ENCODE measurements at places on chromosomes 2 and 18.

DNA sequence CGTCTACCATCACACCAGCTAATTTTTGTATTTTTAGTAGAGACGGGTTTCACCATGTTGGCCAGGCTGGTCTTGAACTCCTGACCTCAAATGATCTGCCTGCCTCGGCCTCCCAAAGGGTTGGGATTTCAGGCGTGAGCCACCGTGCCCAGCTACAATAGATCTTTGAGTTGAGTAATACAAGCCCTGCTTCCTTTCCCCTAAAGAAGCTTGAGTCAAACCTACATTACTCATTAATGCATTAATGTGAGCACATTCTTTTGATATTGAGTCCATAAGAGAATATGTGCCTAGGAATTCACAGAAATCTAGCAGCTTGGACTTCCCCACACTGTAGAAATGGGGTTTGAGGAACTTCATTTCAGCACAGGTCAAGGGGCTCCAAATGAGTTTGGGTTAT lies 39.6 kb downstream of the PSMG2 start:
- DNase-seq: no peak

DNA sequence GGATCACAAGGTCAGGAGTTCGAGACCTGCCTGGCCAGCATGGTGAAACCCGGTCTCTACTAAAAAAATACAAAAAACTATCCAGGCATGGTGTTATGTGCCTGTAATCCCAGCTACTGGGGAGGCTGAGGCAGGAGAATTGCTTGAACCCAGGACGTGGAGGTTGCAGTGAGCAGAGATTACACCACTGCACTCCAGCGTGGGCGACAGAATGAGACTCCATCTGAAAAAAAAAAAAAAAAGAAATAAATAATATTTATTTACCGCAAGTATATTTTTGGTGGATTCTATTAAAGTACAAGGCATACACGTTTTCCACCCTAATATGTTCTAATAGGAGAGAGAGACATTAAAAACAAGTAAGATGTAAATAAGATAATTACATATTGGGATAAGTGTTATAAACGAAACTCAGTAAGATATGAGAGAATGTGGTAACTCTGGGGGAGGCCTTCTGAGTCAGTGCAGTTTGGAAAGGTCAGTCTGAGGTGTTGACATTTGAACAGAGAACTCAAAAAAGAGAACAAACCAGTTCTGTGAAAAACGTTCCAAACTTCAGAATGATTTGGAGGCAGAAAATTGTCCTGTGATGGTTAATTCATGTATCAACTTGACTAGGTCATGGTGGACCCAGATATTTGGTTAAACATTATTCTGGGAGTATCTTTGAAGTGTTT lies 8.8 kb upstream of the POLI start:
- DNase-seq: no peak

DNA sequence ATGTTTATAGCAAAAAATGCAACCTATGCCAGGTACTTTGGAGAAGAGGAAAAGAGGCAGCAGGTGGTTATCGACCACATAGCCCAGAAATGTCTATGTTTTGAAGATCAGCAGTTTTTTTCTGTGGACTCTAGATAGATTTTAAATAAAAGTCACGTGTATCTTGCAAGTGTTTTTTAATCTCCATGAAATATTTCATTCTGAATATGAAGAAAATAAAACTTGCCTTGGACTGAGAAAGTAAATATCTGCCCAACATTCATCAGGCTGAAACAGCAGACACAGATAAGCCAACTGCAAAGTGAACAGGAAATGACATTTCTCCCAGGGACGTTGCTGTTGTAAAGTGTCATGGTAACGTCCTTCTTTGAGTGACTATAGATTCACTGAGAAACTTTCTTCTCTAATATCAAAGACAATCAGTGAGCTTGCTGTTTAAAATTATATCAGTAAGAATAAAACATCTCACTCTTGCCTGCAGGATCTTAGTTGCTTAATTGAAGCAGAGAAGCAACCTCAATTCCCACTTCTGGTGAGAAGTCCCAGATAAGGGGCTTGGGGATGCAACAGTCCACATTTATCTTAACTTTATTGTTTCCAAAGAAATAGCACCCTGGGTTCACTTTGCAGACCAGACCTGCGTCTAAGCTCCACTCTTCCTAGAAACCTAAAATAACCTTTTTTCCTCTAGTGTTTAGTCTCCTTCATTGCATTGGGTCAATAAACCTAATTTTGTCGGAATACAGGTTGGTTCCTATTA lies 6.3 kb downstream of the MYOM1 start:
- DNase-seq: no peak

DNA sequence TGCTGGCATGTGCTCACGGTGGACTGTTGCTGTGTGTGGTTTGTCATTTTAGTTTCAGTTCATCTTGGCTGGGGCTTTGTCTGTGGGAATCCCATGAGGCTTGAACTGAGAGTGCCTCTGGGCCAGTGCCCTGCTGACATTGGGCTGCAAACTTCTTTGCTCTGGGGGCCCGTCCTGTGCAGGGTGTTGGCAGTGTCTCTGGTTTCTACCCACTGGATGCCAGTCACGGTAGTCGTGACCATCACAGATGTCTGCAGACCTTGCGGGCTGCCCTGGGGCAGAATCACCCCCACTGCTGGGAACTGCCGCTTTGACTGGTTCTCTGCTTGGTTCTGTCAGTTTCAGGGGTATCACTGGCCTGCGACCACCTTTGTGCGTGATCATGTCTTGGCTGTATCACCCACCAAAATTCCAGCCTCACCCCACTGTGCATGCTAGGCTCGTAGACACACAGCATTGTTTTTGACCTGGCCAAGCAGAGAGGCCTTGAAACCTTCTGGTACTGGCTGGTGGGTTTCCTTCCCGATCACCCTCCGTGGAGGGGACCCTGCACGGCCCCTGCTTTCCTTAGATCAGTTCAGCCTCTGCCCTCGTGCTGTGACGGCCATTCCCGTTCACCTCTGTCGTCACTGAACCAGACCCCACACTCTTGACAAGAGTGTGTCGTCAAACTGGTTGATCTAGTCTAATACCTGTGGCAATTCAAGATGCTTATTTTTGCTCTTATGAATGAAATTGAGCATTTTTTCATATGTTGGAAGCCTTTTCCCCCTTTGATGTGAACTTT lies 57.6 kb downstream of the KCNG2 start:
- no peak for DNase-seq

- no peak for DNase-seq
Observed at GRCh38 chr2:16180631-16181030, 240.3 kb downstream of the MYCN start.

GRCh38 chr2:106120432-106120831 lies 73.7 kb downstream of the UXS1 start:
- no peak for DNase-seq

- DNase-seq: no peak
Observed at GRCh38 chr2:147910990-147911473, 66.2 kb downstream of the ACVR2A start.

GRCh38 chr18:58067601-58068000 lies 23.6 kb downstream of the NEDD4L start:
- no peak for DNase-seq

DNA sequence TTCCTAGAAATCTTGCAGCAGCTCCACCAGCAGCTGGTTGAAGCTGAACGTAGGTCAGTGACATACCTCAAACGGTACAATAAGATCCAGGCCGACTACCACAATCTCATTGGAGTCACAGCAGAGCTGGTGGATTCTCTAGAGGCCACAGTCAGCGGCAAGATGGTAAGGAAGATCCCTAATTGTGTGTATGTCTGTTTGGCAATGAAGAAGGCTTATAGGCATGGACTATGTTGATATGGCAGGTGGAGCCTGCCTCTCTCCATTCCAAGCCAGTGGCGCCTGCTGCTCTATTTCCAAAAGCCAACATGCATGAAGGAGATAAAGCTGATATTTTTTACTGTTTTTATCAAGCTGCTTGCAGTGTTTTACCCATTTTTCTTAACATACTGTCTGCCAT lies 36.8 kb downstream of the ARMC9 start:
- no peak for DNase-seq

GRCh38 chr18:79690071-79690470 lies 10.5 kb downstream of the CTDP1 start:
- DNase-seq: no peak

DNA sequence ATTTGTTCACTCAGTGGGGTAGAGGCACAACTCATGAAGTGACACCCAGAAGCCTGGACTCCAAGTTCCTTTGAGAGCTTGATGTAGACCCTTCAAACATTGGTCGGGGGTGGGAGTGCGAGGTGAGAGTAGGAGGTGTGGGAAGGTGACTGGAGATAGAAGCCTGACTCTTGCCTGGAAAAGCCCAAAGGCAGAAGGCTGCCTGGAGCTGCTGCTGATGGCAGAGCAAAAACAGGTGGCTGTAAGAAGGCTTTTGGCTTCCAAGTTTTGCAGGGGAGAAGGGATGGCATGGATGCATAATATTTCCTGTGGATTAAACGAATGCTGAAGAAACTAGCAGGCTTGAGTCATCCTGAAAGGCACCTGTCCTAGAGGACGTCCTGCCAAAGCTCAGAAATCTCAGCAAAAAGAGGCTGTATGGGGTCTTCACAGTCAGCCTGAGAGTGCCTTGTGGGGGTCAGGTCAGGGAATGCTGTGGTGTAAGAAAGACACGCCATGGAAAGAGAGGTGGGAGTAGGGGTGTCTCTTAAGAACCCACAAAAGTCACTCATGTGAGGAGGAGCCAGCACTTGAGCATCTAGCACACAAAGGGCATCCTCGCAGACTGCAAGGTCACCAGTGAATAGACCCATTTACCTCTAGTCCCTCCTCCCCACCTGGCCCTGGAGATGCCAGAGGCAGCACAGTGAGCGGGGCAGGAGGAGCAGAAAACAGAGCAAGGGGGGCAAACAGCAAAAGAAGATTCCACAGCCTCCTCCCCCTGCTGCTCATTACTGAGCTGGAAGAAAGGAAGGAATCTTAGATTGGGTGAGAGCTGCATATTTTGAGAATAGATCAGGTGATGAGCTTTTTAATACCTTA lies 37.5 kb downstream of the FASTKD2 start:
- no peak for DNase-seq

DNA sequence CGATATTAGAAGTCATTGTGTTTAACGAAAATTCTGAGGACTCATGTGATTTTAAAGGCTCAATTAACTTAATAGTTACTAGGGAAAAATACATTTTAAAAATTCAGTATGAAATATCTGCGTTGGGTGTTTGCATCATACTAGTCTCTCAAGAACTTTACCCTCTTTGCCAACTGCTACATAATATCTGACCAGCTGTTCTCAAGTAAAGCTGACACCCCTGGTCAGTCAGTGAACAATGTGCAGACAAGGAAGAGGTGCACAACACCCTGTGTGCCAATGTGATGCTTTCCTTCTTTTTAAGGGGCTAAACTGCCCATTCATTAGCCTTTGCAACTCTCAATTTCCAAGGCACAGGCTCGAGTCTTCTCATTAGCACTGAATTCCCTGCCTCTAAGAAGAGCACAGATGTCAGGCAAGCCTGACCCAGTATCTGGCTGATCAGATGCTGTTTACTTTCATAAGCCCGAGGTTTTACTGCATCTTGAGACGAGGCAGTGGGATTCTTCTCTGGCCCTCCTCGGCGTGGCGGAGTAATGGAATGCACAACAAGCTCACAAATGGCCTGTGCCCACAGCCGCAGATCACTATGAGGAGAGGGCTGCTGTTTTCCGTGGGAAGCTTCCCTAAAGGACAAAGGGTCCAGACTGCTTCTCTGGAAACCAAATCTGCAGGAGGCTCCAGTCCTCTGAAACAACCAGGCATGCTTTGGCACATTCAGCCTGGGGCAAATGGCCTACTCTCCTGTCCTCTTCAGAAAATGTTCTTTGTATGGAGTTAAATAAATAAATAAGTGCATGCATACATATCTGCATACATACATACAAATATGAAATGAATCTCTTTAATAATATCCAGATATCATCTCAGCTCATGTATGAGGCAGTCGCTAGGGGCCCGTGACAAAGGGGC lies 240.3 kb downstream of the ZNF521 start:
- DNase-seq: no peak

DNA sequence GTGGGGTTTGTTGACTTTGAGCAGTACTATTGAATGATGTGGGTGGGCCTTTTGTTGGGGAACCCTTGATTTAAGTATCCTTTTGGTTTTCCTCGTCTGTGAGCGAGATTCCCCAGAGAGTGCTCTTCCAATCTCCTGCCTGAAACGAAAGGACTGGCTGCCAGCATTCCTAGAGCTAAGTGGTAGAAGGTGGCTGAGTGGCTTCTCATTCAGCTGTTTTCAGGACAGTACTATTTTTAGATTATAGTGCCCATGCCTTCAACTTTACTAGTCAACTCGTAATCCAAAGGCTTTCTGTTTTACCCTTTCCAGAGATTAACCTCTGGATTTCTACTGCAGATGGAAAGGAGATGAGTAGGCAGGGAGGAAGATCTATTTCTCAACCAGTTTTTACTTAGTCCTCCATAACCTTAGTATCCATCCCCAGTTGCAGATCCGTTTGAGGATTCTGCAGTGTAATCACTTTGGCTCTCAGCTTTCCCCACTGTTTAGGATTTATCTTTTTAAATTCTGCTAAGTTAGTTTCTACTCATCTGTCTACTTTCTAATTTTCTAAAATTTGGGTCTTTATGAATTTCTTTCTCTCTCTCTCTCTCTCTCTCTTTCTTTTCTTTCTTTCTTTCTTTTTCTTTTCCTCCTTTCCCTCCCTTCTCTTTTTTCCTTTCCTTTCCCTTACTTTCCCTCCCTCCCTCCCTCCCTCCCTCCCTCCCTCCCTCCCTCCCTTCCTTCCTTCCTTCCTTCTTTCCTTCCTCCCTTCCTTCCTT lies 9.2 kb downstream of the SLC4A1AP start:
- DNase-seq: no peak

DNA sequence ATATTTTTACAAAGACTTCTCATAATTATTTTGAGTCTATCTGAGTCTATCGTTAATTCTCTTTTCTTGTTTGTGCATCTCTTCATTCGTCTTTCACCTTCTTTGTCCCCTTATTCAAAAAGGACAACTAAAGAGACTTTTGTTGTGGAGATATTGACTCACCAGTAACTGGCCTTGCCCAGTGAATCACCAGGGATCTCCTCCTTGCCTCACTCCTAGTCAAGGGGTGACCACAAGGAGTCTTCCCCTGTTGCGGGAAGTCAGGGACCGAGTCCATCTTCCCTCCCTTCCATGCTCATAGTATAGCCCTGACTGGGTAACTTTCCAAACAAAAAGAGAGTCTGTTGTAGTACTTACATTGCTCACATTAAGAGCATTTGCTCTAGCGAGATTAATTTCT lies 158.9 kb downstream of the NEB start:
- DNase-seq: no peak

- no peak for DNase-seq
Observed at GRCh38 chr18:57241869-57242268, 95.0 kb downstream of the BOD1L2 start.

All from stimulated activated CD4-positive, alpha-beta T cell treated with anti-CD3 and anti-CD28 coated beads, Interleukin-1b, Interleukin-23, amount 100 ng/mL, for 1 hour (primary cell).